ENCODE measurements at places on chromosomes 1 and 21.

- no peak for DNase-seq
These were observed 11.7 kb upstream of the UCK2 start for GRCh38 chr1:165815725-165816124.

DNA sequence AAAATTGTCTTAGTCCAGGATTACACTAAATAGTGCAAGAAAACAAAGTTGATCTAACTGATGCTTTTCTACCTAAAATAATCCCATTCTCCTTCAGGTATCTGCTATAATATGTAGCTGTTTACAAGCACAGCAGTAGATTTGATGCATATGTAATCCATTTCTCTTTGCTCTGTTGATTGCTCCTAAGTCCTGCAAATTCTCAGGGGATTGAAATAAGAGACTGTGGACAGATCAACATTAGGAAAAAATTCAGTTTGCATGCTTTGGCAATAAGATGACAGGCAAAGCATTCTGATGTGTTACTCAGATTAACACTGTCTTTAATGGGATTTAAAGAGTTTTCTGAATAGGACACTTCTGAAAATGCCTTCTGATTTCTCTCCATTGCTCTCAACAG lies 34.7 kb downstream of the RNF11 start:
- no peak for DNase-seq

DNA sequence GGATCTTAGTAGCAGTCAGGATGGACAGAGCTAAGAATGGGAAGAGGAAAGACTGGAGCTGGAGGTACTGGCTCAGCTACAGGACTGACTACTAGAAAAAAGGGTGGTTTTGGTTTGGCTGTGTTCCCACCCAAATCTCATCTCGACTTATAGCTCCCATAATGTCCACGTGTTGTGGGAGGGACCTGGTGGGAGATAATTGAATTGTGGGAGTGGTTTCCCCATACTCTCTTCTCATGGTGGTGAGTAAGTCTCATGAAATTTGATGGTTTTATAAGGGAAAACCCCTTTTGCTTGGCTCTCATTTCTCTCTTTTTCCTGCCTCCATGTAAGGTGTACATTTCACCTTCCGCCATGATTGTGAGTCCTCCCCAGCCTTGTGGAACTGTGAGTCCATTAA lies 466.5 kb upstream of the DEPDC1 start:
- DNase-seq: no peak

GRCh38 chr1:224799083-224799482 lies 130.4 kb upstream of the DNAH14 start:
- DNase-seq: no peak

GRCh38 chr1:47459253-47459788 lies 21.5 kb downstream of the FOXD2 start:
- DNase-seq: no peak

GRCh38 chr21:42340187-42341050 lies 10.4 kb downstream of the TFF2 start:
- DNase-seq: no peak

DNA sequence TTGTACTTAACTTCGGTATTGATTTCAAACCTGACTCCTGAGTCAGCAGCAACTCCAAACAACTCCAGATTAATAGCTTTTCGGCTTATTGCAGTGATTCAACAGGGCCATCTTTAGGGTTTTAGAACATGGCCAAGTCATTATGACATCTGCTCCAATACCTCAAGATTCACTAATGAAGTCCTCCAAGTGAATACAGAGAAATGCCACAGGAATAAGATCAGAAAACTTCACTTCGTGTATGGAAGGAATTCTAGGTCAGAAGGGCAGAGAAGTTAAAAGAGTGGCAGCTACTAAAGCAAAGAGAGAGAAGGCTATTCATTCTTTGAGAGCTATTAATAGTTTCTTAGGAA lies 7.6 kb upstream of the C1orf116 start:
- no peak for DNase-seq

DNA sequence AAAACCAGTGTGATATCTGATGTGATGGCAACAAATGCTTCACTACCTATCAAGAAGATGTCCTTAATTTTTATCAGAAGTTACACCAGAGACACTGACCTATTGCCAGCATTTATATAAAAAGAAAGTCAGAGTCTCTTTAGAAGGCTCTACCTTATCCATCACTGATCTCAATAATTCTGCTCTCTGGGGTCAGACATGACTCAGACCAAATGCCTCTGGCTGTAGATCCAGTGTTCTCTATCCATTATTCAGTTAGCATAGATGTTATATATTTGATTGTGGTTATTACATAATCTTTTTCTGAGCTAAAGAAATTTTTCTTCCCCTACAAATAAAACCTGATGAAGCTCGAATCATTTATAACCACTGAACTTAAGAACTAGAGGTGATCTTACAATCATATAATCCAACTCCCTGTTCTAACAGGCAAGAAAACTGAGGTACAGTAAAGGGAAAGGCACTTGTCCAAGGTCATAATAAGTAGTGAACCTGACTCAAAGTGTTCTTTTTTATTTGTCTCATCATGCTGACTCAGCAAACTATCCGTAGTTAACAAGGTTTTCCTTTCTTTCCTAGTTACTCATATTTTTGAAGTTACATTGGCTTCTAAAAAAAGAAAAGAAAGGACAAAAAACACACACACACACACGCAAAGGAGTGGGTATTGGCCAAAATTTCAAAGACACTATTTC lies 43.6 kb upstream of the ESRRG start:
- DNase-seq: no peak

DNA sequence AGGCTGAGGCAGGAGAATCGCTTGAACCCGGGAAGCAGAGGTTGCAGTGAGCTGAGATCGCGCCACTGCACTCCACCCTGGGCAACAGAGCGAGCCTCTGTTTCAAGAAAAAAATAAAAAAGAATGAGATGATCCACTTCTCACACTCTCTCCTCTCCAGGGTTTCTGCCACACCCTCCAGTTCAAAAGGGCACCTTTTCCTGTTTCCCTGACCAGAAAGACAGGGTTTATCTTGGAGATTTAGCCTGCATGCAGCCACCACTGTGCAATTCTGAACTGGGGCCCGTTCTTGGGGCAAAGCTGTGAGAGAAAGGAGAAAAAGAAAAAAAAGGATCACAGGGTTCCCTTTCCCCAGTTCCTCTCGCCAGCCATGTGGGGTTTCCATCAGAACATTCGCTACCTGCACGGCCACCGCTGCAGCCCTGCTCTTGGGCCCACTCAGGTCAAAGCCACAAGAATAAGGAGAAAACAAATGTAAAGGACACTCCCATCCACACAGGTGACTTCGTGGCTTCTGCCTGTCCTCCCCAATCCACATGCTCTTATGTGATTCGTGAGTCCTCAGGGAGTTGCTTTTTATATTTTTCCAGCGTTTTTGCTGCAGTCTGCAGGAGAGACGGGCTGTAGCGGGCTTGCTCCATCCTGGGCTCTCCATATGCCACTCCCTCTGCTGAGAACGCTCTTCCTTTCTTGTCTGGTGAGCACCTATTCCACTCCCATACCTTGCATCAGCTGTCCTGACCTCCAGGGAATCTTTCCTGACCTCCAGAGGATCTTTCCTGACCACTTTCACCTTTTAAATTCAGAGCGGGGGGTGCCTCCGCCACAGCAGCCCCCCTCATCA lies 26.4 kb downstream of the GNG4 start:
- DNase-seq: no peak

Data from activated T-cell treated with anti-CD3 and anti-CD28 coated beads for 4 hours (primary cell).